ENCODE measurements at places on chromosomes 4 and X.

DNA sequence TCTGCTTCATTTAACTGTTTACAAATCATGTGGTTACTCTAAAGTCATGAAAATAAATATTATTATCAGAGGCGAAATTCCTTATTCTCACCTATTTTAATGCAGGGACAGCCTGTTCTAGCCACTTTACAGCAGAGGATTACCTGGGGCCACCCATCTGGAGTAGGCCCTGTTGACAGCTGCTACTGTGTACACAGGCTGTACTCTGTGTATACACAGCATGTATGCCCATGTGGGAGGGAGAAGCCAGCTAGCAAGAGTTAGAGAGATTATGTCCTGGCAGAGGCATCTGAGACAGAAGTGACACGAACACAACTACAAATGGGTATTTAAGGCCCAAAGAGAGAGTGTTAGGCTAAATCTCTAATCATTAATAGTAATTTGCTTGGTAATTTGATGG, 62.1 kb downstream of the GPRIN3 start:
- no peak for DNase-seq

DNA sequence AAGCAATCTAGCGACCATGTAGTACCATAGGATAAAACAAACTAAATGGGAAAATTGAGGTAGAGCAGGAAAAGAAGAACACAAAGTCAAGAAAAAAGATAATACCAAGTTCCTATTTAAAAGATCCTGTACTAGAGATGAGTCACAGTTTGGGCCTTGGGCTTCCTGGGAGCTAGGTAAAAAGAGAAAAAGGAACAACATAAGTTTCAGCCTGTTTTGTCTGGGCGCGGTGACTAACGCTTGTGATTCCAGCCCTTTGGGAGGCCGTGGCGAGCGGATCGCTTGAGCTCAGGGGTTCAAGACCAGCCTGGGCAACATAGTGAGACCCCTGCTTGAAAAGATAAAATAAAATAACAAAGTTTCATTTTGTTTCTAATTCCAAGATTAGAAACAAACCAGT, 14.0 kb upstream of the TMEM156 start:
- DNase-seq, result no peak

GRCh38 chr4:113822555-113823290, 61.2 kb upstream of the CAMK2D start:
- no peak for DNase-seq

DNA sequence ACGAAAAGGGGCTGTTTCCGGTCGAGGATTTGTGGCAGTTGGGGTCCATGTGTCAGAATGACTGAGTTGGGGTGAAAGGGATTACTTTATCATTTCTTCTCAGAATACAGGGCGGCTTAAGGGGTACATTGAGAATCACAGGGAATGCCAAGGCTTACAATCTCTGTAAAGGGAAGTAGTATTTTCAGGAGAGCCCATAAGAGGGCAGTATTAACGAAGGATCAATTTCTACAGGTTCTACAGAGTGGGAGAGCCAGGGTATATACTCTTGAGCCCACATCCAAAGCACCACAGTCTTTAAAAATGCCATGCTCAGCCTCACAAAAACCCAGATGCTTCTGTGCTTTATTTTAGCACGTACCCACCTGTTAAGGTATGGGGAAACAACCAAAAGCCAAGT, 67.7 kb upstream of the ZXDA start:
- DNase-seq, result no peak

GRCh38 chrX:47605024-47605423, 14.6 kb downstream of the SYN1 start:
- no peak for DNase-seq

- no peak for DNase-seq
Measured at GRCh38 chr4:142405021-142405694, 440.9 kb downstream of the INPP4B start.

GRCh38 chr4:110769578-110769977, 146.7 kb upstream of the PITX2 start:
- DNase-seq, result no peak

All from NCI-H1105 (cell line).